ENCODE measurements at places on chromosomes 13 and 19. TPM values are rescaled to one million over a fixed set of nuclear protein-coding genes. Genes with fewer than 3 reads are reported as not detected.

Gene ACP5
- total RNA-seq: 1.3 TPM

Gene PCDH20
- not detected for total RNA-seq

Gene ZNF99
- not detected for total RNA-seq

Gene NLRP11
- total RNA-seq: not detected

Gene GNG7
- 0.14 TPM for total RNA-seq

Gene KLHL1
- not detected for total RNA-seq

Gene KIR2DL1
- total RNA-seq: not detected

Gene ZNF570
- 9.0 TPM for total RNA-seq

Gene SULT2A1
- total RNA-seq: not detected

Gene GRK1
- total RNA-seq: under 0.01 TPM

Gene RGL3
- total RNA-seq: 1.4 TPM

Gene VSIG10L
- 0.28 TPM for total RNA-seq

Gene SLC7A10
- not detected for total RNA-seq

Gene TLE6
- 2.4 TPM for total RNA-seq

Gene FPR1
- total RNA-seq: 0.14 TPM

Gene CYP4F11
- not detected for total RNA-seq

Gene CYP4F3
- not detected for total RNA-seq

Gene FBXO27
- 2.0 TPM for total RNA-seq

Gene LGALS14
- total RNA-seq: not detected

Gene CYP2A7
- total RNA-seq: not detected

Gene KLF1
- total RNA-seq: not detected

Gene C19orf18
- 0.14 TPM for total RNA-seq

Gene TNNI3
- total RNA-seq: not detected

Gene GSX1
- total RNA-seq: not detected

Gene ZNF526
- 8.4 TPM for total RNA-seq

Gene CCDC169
- total RNA-seq: 2.3 TPM

Gene KLK14
- total RNA-seq: not detected
